CD8-positive, alpha-beta T cell (primary cell): ENCODE measurements at places on chromosomes 7 and 10.

DNA sequence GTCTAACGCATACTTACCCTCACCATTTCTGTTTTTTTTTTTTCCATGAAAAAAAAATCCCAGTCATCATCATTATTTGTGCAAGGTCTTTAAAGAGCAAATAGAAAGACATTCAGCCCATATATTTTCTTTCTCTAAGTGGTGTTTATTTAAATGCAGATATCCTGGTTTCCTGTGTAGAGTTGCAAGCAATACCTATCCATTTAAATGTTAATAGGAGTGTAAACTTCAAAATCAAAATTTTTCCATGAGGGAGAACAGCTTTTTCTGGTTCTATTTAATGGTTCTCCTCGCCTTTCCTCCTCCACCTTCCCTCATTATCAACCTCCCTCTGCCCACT, 120.1 kb upstream of the AGK start:
- no peak for DNase-seq

- DNase-seq = no peak
These were observed 77.2 kb downstream of the HIF1AN start for GRCh38 chr10:100612601-100613595.

GRCh38 chr10:77380191-77380590, 257.4 kb downstream of the KCNMA1 start:
- no peak for DNase-seq

GRCh38 chr7:50783801-50784507, 1.3 kb upstream of the GRB10 start:
- no peak for DNase-seq

GRCh38 chr10:52517012-52517411, 202.9 kb downstream of the DKK1 start:
- DNase-seq = no peak

DNA sequence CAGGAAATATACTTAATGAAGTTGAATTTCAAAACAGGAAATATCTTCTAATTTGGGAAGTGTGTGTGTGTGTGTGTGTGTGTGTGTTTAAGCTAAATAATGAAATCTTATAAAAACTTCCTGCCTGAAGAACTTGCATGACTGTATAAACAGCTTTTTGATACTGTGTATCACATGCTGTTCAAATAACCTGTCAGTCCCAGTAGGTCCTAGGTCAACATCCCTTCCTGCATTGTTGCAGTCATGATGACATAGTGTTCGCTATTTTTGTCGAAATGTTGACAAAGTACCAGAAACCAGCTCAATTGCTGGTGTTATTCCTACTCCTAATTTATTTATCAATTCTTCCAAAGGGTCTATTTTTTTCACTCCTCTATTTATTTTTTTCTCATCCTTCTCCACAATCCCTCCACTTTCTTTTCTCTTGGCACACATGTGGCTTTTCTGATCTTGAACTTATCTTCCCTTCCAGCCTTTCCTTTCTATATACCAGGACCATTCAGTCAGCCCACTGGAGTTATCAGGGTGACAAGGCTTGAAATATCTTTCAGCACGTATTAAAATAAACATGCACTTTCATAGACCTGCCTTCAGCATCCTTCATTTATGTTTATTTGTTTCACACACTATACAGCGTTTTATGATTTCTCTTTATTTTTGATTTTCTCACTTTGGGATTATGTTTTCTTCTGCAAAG, 115.8 kb downstream of the PLXDC2 start:
- DNase-seq = no peak

GRCh38 chr10:78802866-78803265, 265.9 kb upstream of the ZMIZ1 start:
- DNase-seq = no peak

DNA sequence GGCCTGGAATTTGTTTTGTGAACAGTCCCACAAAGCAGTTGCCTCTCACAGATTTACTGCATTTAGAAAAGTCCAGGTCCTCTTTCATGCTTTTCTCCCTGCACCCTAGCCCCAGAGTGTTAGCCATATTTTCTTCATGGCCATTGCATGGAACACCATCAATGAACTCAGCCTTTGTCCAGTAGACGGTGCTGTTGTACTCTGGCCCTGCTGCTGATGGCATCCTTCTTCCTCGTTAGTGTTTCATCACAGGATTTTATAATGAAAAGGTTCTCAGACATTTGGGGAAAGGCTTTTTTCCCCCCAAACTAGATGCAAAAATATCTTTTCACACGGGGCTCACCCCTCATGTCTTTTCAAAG, 93.0 kb upstream of the SLC25A13 start:
- peak; percentile 52 for DNase-seq

DNA sequence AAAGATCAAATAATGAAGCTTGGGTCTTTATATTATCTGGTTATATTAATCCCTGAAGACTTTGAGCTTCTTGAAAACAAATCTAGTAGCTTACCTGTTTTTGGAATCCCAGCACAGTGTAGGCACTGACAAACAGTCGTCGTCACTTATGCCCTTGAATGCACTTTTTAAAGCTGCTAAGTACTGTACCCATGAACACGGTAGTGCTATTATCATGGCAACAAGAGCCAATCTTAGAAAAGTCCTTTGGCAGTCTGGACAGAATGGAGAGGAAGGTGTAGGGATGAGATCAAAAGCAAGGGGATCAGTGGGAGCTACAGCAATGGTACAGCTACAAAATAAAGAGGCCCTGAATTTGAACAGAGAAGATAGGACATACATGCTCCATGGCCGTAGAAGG, 9.4 kb downstream of the SLC25A13 start:
- no peak for DNase-seq

GRCh38 chr10:130340816-130341215, 204.6 kb downstream of the GLRX3 start:
- DNase-seq = no peak

GRCh38 chr10:12925845-12926244, 75.7 kb downstream of the CCDC3 start:
- no peak for DNase-seq

- DNase-seq = no peak
These were observed 29.9 kb downstream of the ZNF438 start for GRCh38 chr10:31001740-31002139.

- no peak for DNase-seq
These were observed 136.5 kb downstream of the ADARB2 start for GRCh38 chr10:1600861-1601260.

- DNase-seq = no peak
These were observed 213.5 kb downstream of the PTPRN2 start for GRCh38 chr7:158374146-158374545.

DNA sequence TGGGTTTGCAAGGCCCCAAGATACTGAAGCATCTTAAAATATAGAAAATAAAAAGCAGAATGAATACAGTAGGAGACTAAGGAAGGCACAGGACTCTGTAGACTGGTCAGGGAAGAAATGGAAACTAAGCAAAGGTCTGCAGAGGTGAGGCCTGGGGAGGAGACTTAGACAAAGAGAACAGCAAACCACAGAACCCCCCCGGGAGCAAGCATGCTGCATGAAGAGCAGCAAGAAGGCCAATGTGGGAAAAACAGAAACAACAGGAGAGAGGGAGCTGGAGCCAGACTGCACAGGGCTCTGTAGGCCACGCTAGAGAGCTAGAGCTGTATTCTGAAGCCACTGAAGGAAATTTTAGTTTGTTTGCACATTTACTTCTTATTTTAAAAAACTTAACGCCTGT, 45.7 kb upstream of the ARID5B start:
- DNase-seq = no peak

DNA sequence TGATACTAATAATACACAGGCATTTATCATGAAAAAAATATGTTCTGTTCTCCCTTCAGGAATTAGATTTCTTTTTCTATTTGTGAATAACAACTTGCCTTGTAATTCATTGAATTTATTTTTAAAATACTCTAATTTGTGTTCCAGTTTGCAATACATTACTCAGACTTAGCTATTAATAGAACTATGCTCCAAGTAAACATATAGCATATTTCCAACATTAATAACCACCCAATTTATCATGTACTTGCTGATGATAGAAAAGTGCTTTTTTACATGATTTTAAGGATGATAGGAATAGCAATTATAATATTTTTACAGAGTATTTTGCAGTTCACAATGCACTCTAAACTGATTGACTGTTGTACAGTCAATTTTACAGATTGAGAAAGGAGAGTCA, 338.8 kb upstream of the SEMA3D start:
- no peak for DNase-seq

- no peak for DNase-seq
These were observed 74.9 kb downstream of the CARD11 start for GRCh38 chr7:2968616-2969397.

- no peak for DNase-seq
These were observed 166.4 kb downstream of the PPP1R17 start for GRCh38 chr7:31853380-31853779.

DNA sequence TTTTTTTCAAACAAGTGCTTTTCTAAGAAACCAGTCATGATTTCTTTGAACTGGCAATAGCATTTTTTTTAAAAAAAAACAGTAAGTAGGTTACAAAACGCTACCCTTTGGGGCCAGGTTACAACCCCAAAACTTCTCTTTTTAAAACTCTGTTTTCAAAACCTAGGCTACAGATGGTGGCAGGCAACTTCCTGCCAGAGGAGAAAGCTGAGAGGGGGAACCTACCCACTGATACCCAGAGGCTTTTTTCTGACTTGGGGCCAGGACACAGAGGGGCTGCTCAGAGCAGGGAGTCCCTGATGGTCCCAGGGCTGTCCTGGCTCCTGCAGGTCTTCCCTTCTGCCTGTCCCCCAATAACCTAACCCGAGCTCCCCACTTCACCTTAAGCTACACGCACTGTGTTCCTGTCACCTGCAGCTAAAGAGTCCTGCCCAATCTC, 6.9 kb downstream of the STN1 start:
- peak; percentile 53 for DNase-seq

DNA sequence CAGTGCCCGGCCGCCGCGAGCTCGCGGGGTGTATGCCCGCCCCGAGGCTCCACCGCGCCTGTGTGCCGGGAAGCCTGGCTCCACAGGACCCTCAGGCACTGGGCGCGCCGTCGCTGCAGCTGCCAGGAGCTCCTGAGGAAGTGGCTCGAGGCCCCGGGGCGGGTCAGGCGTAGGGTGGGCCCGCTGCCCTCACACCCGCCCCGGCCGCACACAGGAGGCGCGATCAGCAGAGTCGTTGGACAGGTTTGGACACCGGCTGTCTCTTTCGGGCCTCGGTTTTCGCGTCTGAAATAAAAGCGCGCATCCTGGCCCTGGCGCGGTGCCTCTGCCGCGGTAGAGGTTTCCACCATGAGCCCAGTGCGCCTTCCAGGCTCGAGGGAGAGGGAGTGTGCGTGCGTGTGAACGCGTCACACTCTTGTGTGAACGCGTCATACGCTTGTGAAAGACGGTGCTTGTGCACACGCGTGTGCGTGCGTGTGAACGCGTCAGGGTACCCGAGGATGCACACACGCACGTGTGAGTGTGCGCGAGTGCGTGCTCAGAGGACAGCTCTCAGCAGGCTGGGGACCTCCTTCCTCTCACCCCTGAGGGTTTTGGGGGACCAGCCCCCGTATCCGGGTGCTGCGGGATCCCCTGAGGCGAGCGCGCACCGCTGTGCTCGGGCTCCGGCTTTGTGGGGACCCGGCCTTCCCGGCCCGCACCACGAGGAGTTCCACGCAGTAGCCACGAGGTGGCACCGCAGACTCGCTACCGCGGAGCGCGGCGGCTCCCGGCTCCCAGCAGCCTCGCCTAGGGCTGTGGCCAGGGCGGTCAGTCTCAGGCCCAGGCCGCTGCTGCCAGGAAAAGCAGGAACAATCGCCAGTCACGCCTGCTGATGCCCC, 83.8 kb downstream of the BMS1 start:
- DNase-seq = peak; percentile 62

DNA sequence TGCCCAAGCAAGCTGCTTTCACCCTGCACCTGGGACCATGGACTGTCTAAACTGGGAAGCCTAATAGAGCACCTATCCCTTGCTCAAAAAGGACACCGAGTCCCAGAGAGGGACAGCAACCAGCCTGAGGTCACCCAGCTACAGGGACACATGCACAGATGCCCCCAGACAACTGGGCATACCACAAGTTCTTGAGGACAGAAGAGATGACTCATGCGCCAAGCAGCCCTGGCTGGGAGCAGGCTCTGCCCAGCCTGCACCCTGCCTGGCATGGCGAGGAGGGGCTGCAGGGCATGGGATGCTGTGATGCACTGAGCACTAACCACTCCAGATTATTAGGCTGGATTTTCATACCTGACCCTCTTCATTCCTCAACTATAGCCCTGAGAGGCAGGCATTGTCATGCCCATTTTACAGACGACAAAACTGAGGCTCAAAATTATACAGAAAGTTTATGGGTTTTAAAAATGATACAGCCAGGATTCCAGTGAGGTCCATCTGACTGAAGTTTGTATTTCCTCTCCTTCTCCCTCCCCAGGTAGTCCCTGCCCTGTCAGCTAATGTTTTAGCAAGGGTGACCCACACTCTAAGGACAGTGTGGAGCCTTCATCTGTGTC, 289.3 kb upstream of the ZMIZ1 start:
- DNase-seq = no peak

GRCh38 chr10:27865221-27865635, 119.6 kb upstream of the MKX start:
- no peak for DNase-seq

- DNase-seq = no peak
These were observed 106.5 kb upstream of the INSIG1 start for GRCh38 chr7:155191137-155191536.

- no peak for DNase-seq
These were observed 43.9 kb upstream of the GRB10 start for GRCh38 chr7:50826371-50827172.

DNA sequence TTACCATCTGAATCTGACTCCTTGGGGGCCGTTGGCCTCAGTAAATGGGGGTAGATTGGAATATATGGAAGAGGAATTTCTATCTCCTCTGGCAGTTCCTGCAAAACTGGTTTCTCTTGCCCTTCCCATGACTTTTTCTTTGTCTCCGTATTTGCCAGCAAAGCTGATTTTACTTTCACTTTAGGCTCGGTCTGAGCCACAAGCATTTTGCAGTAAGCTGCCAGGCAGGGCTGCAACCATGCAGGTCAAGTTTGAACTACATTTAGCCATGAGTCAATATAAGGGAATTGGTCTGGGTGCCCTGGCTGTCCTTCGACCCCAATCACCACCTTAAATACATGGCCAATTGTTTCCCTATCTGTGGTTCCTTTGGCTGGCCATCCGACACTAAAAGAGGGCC, 104.3 kb downstream of the TRIM24 start:
- no peak for DNase-seq

GRCh38 chr7:79300573-79300972, 152.9 kb downstream of the MAGI2 start:
- DNase-seq = no peak

- no peak for DNase-seq
These were observed 68.7 kb downstream of the VWA2 start for GRCh38 chr10:114307731-114308130.

DNA sequence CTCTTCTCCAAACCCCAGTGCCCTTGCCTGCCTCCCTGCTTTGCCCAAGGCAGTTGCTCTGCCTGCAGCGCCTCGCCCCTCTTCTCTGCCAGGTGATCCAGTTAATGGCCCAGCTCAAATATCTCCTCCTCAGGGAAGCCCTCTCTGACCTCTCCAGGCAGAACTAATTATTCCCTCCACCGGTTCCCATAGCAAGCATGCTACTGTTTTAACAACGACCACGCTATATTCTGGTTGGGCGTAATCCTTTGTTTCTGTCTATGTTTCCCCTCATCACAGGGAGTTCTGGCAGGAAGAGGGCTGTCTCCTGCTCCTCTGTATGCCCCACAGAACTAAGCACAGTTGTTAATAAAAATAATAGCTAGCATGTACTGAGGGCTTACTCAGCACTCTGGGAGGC, 36.8 kb upstream of the R3HCC1L start:
- no peak for DNase-seq

GRCh38 chr10:78222096-78222790, 188.6 kb downstream of the RPS24 start:
- DNase-seq = no peak

- no peak for DNase-seq
These were observed 82.7 kb downstream of the SLC37A3 start for GRCh38 chr7:140315498-140316164.
